Osteoblast (primary cell): ENCODE measurements at places on chromosomes 5 and 9. TPM values are rescaled to one million over a fixed set of nuclear protein-coding genes. Genes with fewer than 3 reads are reported as not detected.

Gene SLC2A8
- 5.4 and 6.8 TPM in 2 replicates for total RNA-seq

Gene DAPK1
- total RNA-seq = 42.7 and 55.4 TPM in 2 replicates

Gene SOX30
- under 0.01 TPM in 2 replicates for total RNA-seq

Gene C5orf58
- not detected in 2 replicates for total RNA-seq

Gene GPR151
- total RNA-seq = not detected in 2 replicates

Gene TSTD2
- total RNA-seq = 16.3 and 19.4 TPM in 2 replicates

Gene SLC34A3
- not detected in 2 replicates for total RNA-seq

Gene F2RL1
- total RNA-seq = 1.8 and 5.3 TPM in 2 replicates

Gene MYMK
- not detected in 2 replicates for total RNA-seq

Gene SPATA31D4
- not detected in 2 replicates for total RNA-seq

Gene SLC31A2
- 23.0 and 24.6 TPM in 2 replicates for total RNA-seq

- peak overlapping the region; percentile 6 for H3K27ac ChIP-seq
- no peaks in the 10 kb centered on the region for H3K36me3 ChIP-seq
- H3K27me3 ChIP-seq = no peaks in the 10 kb centered on the region
- peak; percentile 79 for DNase-seq
Measured at GRCh38 chr5:139708434-139708861, 60.3 kb downstream of the CXXC5 start.

DNA sequence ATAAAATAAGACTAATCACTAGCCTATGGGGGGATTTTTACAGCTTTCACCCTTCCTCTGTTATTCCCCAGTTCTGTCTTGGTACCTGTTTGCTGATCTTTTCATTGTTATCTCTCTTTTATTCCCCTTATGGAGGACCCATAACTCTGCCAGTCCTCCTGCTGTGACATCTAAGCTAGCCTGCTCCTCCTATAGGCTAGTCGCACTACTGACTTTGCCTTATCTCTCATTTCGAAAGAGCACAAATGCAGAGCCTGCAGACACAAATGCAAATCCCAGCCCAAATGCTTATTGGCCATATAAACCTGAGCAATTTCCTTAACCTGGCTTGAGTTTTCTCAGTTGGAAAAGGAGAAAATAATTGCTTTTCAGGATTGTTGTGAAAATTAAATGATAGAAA is 59.1 kb upstream of the CAMK4 start:
- DNase-seq = no peak
- H3K4me3 ChIP-seq = no peak overlapping the region
- H3K36me3 ChIP-seq = no peaks in the 10 kb centered on the region
- H3K27ac ChIP-seq = no peak overlapping the region
- no peaks in the 10 kb centered on the region for H3K27me3 ChIP-seq

GRCh38 chr5:6542421-6543345 is 90.2 kb downstream of the NSUN2 start:
- no peak for DNase-seq
- H3K27ac ChIP-seq = no peak overlapping the region
- no peaks in the 10 kb centered on the region for H3K36me3 ChIP-seq
- no peaks in the 10 kb centered on the region for H3K4me1 ChIP-seq

- H3K27ac ChIP-seq = no peak overlapping the region
- H3K27me3 ChIP-seq = no peaks in the 10 kb centered on the region
- no peak for DNase-seq
- no peaks in the 10 kb centered on the region for H3K4me1 ChIP-seq
- H3K4me3 ChIP-seq = no peak overlapping the region
Measured at GRCh38 chr9:11872471-11872870, 820.7 kb upstream of the TYRP1 start.

GRCh38 chr9:132996526-132996925 is 18.0 kb downstream of the GFI1B start:
- no peak for DNase-seq
- no peak overlapping the region for H3K27ac ChIP-seq
- H3K4me3 ChIP-seq = no peak overlapping the region
- peaks cover 6% of the 10 kb centered on the region for H3K4me1 ChIP-seq
- peaks cover 47% of the 10 kb centered on the region for H3K27me3 ChIP-seq

- no peak overlapping the region for H3K4me3 ChIP-seq
- H3K27ac ChIP-seq = no peak overlapping the region
- no peak for DNase-seq
- H3K36me3 ChIP-seq = no peaks in the 10 kb centered on the region
- no peaks in the 10 kb centered on the region for H3K4me1 ChIP-seq
- H3K27me3 ChIP-seq = peaks cover 37% of the 10 kb centered on the region
Measured at GRCh38 chr5:139884144-139884543, 88.5 kb downstream of the PSD2 start.

- no peaks in the 10 kb centered on the region for H3K36me3 ChIP-seq
- H3K4me1 ChIP-seq = peaks cover 6% of the 10 kb centered on the region
- H3K4me3 ChIP-seq = no peak overlapping the region
- H3K27ac ChIP-seq = no peak overlapping the region
Measured at GRCh38 chr5:67291066-67291465, 94.5 kb upstream of the CD180 start.

- no peaks in the 10 kb centered on the region for H3K36me3 ChIP-seq
- no peaks in the 10 kb centered on the region for H3K27me3 ChIP-seq
- no peaks in the 10 kb centered on the region for H3K4me1 ChIP-seq
- no peak for DNase-seq
Measured at GRCh38 chr9:89412951-89413350, 85.0 kb downstream of the SEMA4D start.

GRCh38 chr5:68467794-68468193 is 252.2 kb downstream of the PIK3R1 start:
- H3K36me3 ChIP-seq = no peaks in the 10 kb centered on the region
- H3K27me3 ChIP-seq = peaks cover 3% of the 10 kb centered on the region
- DNase-seq = no peak

DNA sequence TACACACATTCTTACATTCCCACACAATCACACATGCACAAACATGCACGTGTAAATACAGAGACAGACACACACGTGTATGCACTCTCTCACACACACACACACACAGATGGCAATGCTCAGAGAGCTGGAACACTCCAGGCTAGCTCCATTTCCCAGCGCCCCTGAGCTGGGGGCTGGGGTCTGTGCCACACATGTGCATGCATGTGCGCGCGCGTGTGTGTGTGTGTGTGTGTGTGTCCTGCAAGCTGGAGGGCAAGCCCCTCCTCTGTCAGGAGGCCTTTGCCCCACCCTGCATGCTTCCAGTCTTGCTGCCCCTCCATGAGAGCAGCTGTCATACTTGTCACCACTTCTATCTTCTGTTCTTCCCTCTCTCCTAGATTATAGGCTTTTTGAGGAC is 16.6 kb upstream of the S1PR3 start:
- H3K27me3 ChIP-seq = peaks cover 8% of the 10 kb centered on the region
- H3K4me3 ChIP-seq = no peak overlapping the region
- no peak for DNase-seq
- no peak overlapping the region for H3K27ac ChIP-seq

DNA sequence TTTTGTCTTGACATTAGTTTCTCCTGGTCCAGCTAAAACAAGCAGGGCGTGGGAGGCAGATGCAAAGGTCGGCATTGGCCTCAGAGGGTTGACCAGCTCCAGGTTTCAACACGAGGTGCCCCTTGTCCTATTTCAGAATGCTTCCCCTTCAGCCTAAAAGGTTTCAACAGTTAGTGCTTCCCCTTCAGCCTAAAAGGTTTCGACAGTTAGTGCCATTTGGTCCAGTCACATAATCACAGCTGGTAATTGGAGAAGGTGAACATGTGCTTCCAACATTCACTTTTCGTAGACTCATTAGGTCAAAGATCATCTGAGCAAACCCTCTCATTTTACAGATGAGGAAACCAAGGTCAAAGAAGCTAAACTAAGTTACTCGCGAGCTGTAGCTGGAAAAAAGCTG is 270.3 kb upstream of the MAP3K1 start:
- H3K27me3 ChIP-seq = peaks cover 2% of the 10 kb centered on the region
- no peak for DNase-seq
- H3K36me3 ChIP-seq = no peaks in the 10 kb centered on the region
- H3K4me1 ChIP-seq = no peaks in the 10 kb centered on the region
- no peak overlapping the region for H3K4me3 ChIP-seq

- H3K4me1 ChIP-seq = peaks cover 11% of the 10 kb centered on the region
- peak overlapping the region; percentile 38 for H3K27ac ChIP-seq
- no peaks in the 10 kb centered on the region for H3K27me3 ChIP-seq
- H3K36me3 ChIP-seq = no peaks in the 10 kb centered on the region
- DNase-seq = peak; percentile 3
Measured at GRCh38 chr5:98096155-98096554, 677.3 kb upstream of the RGMB start.

DNA sequence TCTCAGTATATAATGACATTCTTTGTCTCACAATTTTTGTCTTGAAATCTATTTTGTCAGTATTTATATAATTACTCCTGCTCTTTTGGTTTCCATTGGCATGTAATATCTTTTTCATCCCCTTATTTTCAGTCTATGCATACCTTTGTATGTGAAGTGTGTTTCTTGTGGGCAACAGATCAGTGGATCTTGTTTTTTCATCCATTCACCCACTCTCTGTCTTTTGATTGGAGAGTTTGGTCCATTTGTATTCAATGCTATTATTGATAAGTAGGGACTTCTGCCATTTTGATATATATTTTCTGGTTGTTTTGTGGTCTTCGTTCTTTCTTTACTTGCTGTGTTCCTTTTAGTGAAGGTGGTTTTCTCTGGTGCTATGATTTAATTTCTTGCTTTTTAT is 10.9 kb downstream of the RIC1 start:
- no peak overlapping the region for H3K4me3 ChIP-seq
- no peak for DNase-seq
- H3K4me1 ChIP-seq = no peaks in the 10 kb centered on the region
- H3K27ac ChIP-seq = no peak overlapping the region

- DNase-seq = no peak
- H3K4me1 ChIP-seq = no peaks in the 10 kb centered on the region
- no peak overlapping the region for H3K4me3 ChIP-seq
- no peaks in the 10 kb centered on the region for H3K36me3 ChIP-seq
Measured at GRCh38 chr5:180215783-180216630, 7.0 kb upstream of the RASGEF1C start.

- H3K4me3 ChIP-seq = peak within 1 kb of the TSS; percentile 79
- peak; percentile 65 for DNase-seq
- no peaks in the 10 kb centered on the region for H3K36me3 ChIP-seq
- H3K4me1 ChIP-seq = peaks cover 50% of the 10 kb centered on the region
- H3K27me3 ChIP-seq = peaks cover 14% of the 10 kb centered on the region
- H3K27ac ChIP-seq = peak within 1 kb of the TSS; percentile 77
Measured at GRCh38 chr5:124745928-124746915, at the start of gene ZNF608. Gene ZNF608, minus strand, starts transcription at chr5:124746639. Its CDS starts 1,650 bp downstream, at chr5:124744989.

GRCh38 chr5:148873690-148874485 is 47.5 kb downstream of the ADRB2 start:
- no peaks in the 10 kb centered on the region for H3K27me3 ChIP-seq
- peaks cover 8% of the 10 kb centered on the region for H3K4me1 ChIP-seq
- H3K36me3 ChIP-seq = no peaks in the 10 kb centered on the region
- no peak overlapping the region for H3K27ac ChIP-seq
- no peak for DNase-seq

DNA sequence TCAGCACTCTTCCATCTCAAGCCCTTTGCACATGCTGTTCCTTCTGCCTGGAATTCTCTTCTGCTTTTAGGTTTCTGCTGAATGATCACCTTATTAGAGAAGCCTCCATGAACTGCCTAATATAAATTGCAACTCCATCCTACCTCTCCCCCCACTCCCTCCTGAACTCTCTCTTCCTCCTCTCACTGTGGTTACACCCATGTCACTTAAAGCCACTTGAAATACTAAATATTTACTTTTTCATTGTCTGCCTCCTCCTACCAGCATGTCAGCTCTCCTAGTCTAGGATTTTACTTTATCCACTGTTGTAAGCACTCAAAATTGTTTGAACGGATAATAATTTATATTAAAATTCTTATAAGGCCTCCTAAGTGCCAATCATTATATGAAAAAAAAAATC is 43.8 kb downstream of the ACTL7B start:
- DNase-seq = no peak
- H3K27ac ChIP-seq = no peak overlapping the region
- H3K4me1 ChIP-seq = peaks cover 2% of the 10 kb centered on the region
- H3K27me3 ChIP-seq = peaks cover 17% of the 10 kb centered on the region
- H3K4me3 ChIP-seq = no peak overlapping the region
- no peaks in the 10 kb centered on the region for H3K36me3 ChIP-seq

DNA sequence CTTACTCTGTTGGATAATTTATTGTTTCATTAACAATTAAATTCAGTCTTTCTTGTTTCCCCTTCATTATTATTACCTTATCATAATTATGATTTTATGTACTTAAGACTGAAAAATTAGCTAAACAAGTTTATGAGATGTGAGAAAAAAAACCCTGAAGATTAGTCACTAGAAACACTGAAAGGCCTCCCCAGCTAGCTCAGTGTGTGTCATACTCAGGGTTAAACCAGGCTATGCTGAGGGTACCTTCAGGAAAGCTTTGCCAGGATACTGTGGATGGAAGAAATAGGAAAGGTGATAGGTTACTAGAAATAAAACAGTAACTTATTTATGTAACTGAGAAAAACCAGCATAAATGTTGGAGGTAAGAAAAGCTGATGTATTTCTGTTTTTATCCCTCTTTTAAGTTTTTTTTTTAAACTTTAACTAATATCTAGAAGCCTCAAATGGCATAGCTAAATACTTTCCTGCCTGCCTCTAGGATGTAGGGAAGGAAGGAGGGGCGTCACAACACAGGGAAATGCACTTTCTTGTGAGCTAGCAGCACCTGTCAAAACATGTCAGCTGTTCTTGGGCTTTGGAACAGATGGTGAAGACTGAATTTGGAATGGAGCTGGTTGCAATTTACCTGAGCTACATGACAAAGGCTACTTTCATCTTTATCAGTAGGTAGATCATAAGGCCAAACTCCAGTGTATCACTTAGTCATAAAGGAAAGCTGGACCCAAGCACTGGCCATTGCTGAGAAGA is 24.2 kb downstream of the NMRK1 start:
- H3K4me3 ChIP-seq = no peak overlapping the region
- peaks cover 18% of the 10 kb centered on the region for H3K4me1 ChIP-seq
- H3K27me3 ChIP-seq = no peaks in the 10 kb centered on the region
- no peak overlapping the region for H3K27ac ChIP-seq
- no peak for DNase-seq
- H3K36me3 ChIP-seq = peaks cover 13% of the 10 kb centered on the region

- H3K36me3 ChIP-seq = no peaks in the 10 kb centered on the region
- H3K27me3 ChIP-seq = peaks cover 39% of the 10 kb centered on the region
- no peak overlapping the region for H3K27ac ChIP-seq
- H3K4me3 ChIP-seq = no peak overlapping the region
Measured at GRCh38 chr5:73199671-73200070, 26.7 kb downstream of the TMEM174 start.
